Breast epithelium (tissue), 4 donors: ENCODE measurements at places on chromosomes 13 and 19.

GRCh38 chr19:42816894-42817293 lies 51.4 kb upstream of the PSG8 start:
- no peaks in the 10 kb centered on the region for H3K27me3 ChIP-seq
- H3K4me1 ChIP-seq, result no peaks in the 10 kb centered on the region
- H3K4me3 ChIP-seq, result no peak overlapping the region
- DNase-seq, result no peak
- H3K36me3 ChIP-seq, result no peaks in the 10 kb centered on the region

GRCh38 chr13:110258876-110259631 lies 47.9 kb downstream of the COL4A1 start:
- H3K27ac ChIP-seq, result no peak overlapping the region
- no peak for DNase-seq
- H3K4me1 ChIP-seq, result peaks cover 12% of the 10 kb centered on the region
- H3K27me3 ChIP-seq, result no peaks in the 10 kb centered on the region
- no peaks in the 10 kb centered on the region for H3K36me3 ChIP-seq

DNA sequence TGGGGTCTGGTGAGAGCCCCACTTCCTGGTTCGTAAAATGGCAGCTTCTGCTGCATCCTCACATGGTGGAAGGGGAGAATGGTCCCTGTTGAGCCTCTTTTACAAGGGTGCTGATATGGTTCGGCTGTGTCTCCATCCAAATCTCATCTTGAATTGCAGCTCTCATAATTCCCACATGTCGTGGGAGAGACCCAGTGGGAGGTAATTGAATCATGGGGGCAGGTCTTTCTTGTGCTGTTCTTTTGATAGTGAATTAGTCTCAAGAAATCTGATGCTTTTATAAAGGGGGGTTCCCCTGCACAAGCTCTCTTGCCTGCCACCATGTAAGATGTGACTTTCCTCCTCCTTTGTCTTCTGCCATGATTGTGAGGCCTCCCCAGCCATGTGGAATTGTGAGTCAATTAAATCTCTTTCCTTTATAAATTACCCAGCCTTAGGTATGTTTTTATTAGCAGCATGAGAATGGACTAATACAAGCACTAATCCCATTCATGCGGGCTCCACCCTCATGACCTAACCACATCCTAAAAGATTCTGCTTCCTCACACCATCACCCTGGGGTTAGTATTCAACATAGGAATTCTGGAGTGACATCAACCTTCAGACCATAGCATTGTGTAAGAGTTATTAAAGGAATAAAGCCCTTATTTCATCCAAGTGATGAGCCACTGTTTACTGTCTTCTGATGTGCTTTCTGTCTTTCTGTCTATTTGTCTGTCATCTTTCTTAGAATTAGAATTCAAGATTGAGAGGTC lies 159.0 kb upstream of the IRS2 start:
- H3K36me3 ChIP-seq, result no peaks in the 10 kb centered on the region
- H3K4me3 ChIP-seq, result no peak overlapping the region
- no peak for DNase-seq
- no peaks in the 10 kb centered on the region for H3K4me1 ChIP-seq

DNA sequence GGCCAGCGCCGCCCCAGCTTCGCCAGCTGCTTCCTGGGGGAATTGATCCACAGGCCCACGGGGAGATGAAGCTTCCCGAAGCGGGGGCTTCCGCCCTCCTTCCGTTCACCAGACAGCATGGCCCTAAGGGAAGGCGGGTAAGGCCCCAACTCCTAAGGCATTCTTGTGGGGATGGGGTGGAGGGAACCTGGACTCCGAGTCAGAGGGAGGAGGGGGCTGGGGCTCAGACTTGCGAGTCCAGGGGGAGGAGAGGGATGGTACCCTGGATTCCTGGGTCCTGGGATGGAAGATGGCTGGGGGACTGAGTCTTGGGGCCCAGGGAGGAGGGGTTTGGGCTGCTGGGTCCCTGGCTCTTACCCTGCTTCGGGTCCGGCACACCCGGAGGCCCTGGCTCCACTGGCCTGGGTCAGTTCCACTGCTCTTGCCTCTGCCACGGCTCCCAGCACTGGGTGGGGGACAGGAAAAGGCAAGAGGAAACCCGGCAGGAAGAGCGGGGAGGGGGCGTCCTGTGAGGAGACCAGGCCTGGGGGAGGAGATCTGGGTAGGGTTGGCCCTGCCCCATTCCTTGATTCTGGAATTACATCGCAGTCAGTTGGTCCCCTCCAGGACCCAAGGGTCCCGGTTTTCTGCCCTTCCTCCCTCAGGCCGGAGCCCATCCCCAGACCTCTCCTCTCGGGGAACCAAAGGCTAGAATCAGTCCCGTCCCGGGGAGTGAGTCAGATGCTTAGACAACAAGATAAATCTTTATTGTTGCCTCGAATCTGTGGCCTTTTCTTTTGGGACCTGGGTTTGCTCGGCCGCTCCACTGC lies at the start of gene RASIP1:
RASIP1 (minus strand) TSS at position 447 of the 809 bp plus-strand sequence; CDS start at position 119, 328 bp downstream.
- peak within 1 kb of the TSS; percentile 76 for H3K27ac ChIP-seq
- no peaks in the 10 kb centered on the region for H3K4me1 ChIP-seq
- H3K36me3 ChIP-seq, result no peaks in the 10 kb centered on the region

DNA sequence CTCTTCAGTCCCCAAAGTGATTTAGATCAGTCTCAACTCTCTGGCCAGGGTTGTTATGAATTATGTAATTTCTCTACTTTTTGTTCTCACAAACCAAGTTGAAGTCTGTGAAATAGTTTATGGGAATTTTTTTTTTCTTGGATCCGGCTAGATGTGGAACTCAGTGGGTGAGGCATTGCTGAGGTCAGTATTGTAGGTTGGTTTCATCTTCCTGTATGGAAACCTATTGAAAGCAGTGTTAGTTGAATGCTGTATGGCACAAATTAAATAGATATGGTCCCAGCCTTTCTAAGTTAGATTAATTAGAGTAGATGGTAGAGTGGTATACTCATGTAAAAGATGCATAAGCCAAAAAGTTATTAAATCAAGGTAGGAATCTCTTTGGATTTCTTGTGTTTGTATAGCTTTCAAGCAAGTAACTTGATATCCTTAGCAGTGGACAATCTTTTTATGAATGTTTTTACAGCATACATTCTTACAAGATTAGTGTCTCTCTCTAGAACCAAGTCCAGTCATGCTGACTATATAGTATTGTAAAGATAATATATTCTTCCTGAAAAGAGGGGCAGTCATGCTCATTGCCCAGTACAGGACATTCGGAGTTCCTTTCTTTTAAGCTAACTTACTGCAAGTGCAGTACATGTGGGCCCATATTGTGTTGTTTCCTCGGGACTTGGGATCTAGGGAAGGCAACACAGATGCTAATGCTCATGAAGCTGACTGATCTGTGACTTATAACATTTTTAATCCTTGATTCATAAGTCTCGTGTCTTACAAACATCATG lies 2541.1 kb downstream of the PCDH9 start:
- no peak overlapping the region for H3K27ac ChIP-seq
- no peaks in the 10 kb centered on the region for H3K36me3 ChIP-seq
- H3K4me1 ChIP-seq, result no peaks in the 10 kb centered on the region
- no peak overlapping the region for H3K4me3 ChIP-seq
- no peak for DNase-seq
